Hair follicle dermal papilla cell (primary cell): ENCODE measurements at places on chromosomes 3 and 15. TPM values are rescaled to one million over a fixed set of nuclear protein-coding genes. Genes with fewer than 3 reads are reported as not detected.

The ARHGAP31 gene
- 20.6 and 25.1 TPM in 2 replicates for total RNA-seq

The SMCO1 gene
- total RNA-seq: 0.16 TPM in 1 of 2 replicates, not detected in the other

The TLR9 gene
- total RNA-seq: under 0.01 TPM in 1 of 2 replicates, not detected in the other

The TM4SF18 gene
- total RNA-seq: 0.12 and 0.32 TPM in 2 replicates

The ZNF860 gene
- 0.81 and 0.85 TPM in 2 replicates for total RNA-seq

The ANKRD63 gene
- not detected in 2 replicates for total RNA-seq

The CCR5 gene
- total RNA-seq: not detected in 2 replicates

The RAMAC gene
- 16.9 and 21.3 TPM in 2 replicates for total RNA-seq

The PPP1R2 gene
- 62.7 and 122 TPM in 2 replicates for total RNA-seq

The NXPE3 gene
- total RNA-seq: 27.4 and 29.1 TPM in 2 replicates

The SLC22A14 gene
- total RNA-seq: 0.16 and 0.49 TPM in 2 replicates
